ENCODE measurements at places on chromosomes 3 and 15.

- no peak for DNase-seq
Observed at GRCh38 chr3:138465451-138465850, 31.0 kb downstream of the ESYT3 start.

DNA sequence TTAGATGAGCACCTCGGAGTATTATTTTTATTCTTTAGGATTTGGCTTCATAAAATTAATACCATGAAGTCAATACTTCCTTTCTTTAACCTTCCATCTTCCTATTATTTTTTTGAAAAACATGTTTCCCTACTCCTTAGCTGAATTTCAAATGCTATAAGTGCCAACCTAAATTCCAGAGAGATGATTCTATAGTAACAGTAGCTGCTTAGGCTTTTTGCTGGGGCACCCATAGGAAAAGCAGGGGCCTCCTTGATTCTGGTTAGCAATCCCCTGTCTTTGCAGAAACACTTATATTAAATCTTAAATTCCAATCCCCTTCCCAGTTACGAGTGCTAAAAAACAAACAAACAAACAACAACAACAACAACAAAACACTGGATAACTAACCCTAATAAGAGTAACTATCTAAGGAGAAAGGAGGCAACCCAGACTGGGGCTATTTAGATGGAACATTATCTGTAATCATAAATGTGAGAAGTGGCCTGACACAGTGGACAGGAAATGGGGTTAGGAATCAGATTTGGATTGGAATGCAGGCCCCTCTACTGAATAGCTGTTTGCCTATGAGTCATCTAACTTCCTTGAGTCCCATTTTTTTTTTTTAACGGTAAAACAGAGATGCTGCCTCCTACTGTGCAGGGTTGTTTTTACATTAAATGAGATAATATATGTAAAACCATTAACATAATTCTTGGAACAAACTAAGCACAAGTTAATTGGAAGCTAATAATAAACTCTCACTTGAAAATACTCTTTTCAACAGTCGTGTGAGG lies 148.1 kb downstream of the WDR72 start:
- DNase-seq = no peak

DNA sequence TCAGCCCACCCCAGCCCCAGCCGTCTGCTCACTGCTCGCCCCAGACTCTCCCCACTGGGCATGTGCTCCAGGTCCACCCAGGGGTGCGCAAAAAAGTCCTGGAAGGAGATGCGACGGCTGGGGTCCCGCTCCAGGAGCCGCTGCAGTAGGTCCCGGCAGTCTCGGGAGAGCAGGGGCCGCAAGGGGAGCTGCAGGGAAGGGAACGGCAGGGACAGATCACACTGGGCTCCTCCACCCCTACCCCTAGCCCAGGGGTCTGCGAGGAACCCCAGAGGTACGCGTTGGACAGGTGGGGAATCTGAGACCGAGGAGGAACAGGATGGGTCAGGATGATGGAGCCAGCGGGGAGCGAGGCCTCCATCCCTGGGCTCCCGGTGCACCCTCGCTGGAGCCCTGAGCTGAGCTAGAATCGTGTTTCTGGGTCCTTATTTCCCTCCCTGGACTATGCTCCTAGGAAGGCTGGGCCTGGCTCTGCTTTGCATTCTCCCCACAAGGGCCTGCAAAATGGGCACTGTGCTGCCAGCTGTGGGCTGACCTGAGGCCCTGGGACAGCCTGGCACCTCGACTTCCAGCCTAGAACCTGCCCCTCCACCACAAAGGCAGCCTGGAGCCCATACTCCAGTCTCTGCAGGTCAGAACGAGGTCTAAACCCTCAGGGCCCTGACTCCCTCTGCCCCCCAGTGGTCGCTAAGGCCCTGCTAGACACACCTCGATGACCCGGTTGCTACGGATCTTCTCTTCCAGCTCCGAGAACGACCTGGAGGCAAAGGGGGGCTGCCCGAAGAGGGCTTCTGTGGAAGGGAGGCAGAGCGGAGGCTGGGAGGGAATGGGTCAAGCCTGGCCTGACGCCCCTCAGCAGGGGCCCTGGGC lies 3.2 kb downstream of the ULK3 start:
- DNase-seq = no peak

- no peak for DNase-seq
Observed at GRCh38 chr15:71252740-71253047, 137.4 kb downstream of the THSD4 start.

GRCh38 chr3:69855436-69856162 lies 116.3 kb downstream of the MITF start:
- DNase-seq = no peak

Data from NCI-H187 treated with DMSO at 0.1 percent for 48 hours (cell line).